ENCODE measurements at places on chromosomes 12 and 14.

GRCh38 chr12:56988207-56988739 is 18.1 kb downstream of the ZBTB39 start:
- no peak for DNase-seq

DNA sequence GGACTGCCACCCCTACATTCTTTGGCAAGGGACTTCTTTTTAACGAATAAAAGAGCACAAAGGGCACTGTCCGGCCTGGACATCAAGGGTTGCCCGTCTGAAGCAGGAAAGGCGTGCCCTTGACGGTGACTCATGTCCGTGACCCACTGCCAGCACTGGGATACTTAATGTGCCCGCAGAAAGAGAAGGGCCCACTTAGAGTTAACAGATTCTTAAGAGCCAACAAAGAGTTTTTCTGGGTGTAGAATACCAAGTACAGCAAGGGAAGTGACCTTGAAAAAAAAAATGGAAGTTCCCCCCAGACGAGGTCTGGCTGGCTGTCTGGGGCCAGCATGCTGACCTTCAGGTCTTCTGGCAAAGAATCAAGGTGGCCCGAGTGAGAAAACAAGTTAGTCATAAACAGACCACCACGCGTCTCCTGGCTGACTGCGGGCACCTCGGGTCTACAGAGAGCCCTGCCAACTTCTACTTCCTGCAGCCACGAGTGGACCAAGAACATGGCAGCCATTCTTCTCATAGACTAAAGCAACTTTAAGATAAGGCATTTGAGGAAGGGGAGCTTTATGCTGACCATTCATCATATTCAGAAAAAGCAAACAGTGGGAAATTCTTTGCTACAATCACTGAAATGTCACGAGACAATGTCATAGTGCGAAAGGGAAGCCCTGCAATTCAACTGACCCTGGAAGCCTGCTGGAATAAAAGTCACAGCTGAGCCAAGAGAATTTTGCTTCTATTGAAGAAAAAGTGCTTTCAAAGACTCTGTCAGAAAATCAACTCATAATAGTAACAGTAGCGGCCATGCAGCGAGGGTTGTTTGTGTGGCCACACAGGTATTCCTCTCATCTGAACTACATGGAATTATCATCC is 10.5 kb upstream of the SELPLG start:
- DNase-seq = no peak

DNA sequence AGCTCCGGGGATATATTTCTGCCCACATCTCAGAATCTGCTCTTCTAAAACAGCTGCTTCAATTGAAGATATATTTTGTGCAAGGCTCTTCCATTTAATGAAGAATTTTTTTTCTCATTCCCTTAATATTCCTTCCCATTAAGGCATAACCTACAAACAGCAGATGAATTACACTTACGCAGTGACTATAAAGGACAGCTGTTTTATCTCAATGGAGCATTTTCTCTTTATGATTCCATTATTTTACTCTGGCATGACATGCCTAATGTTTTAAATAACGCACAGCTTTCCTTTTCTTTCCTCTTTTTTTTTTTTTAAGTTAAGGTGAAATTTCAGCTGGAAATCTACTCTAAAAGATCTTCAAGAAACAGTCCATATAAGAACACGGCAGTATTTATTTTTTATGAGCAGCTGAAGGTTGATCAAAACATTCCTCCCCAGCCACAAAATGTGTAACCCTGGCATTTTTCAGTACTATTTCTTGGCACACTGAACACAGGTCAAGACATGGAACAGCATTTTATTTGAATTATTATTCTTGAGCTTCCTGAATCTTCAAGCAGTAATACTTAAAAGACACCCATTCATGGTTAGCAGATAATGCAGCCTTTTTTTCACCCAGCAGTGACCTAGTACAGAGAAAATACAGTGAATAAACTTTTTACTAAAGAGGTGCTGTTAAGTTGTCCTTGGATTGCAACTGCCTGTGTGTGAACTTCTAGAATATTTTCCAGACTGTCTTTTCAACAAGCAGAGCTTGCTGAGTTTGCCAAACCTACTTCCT is 118.1 kb upstream of the FOXN3 start:
- no peak for DNase-seq

GRCh38 chr12:2523844-2524243 is 270.9 kb upstream of the FKBP4 start:
- no peak for DNase-seq

- no peak for DNase-seq
Measured at GRCh38 chr12:85951823-85952222, 77.7 kb downstream of the NTS start.

GRCh38 chr12:6312529-6313325 is 2.2 kb downstream of the PLEKHG6 start:
- DNase-seq = no peak

DNA sequence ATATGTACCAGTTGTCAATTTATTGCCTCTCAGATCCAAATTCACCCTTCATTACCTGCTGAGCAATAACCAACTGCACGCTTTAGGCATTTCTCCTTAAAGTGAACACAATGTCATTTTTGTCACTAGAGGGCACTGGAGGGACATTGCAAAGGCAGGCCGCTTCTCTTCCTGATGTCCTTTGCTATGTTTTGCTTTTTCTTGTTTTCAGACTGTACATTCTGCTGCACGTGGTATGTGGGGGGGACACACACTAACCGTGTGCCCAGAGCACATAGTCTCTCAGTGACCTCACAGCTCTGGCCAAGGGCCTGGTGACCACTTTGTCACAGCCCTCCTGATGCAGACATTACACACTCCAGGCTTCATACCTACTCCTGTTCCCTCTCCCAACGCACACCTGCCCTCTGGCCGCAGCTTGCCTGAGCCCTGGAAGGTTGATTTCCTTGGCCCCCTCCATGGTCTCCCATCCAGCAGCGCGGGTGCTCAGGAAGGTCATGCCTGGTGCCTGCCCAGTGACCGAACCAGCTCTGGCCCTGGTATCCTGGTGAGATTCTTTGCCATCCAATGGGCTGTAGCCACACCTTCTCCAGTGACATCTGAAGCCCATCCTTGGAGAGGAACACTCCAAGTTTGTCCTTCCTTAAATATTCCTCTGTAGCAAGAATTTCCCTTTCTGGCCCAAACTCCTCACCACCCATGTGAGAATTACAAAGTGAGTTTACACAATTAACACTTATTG is 39.9 kb downstream of the MYO1H start:
- DNase-seq = no peak

Measured in activated CD8-positive, alpha-beta memory T cell treated with anti-CD3 and anti-CD28 coated beads, Interleukin-2, amount 50 U/mL, for 48 hours (primary cell).